Urinary bladder (tissue), 4 donors: ENCODE measurements at places on chromosomes 1 and 21. TPM values are rescaled to one million over a fixed set of nuclear protein-coding genes. Genes with fewer than 3 reads are reported as not detected.

Gene TMEM54
- 12.8 TPM for total RNA-seq

Gene WNT3A
- not detected for total RNA-seq

Gene ECE1
- total RNA-seq: 32.5 TPM

Gene PRAMEF8
- total RNA-seq: not detected

Gene KANK4
- 6.2 TPM for total RNA-seq

Gene RGS18
- 5.5 TPM for total RNA-seq

Gene ZFYVE9
- 73.5 TPM for total RNA-seq

Gene FMO2
- total RNA-seq: 1.7 TPM

Gene MYCL
- 35.1 TPM for total RNA-seq

Gene AKIRIN1
- 35.2 TPM for total RNA-seq

Gene MSH4
- 0.90 TPM for total RNA-seq

Gene PTPRU
- 11.7 TPM for total RNA-seq

Gene HAO2
- 0.16 TPM for total RNA-seq

Gene EXTL2
- total RNA-seq: 67.0 TPM

Gene VPS45
- total RNA-seq: 102 TPM

Gene CYP2J2
- 14.2 TPM for total RNA-seq

Gene CENPL
- 26.3 TPM for total RNA-seq

Gene PGLYRP3
- not detected for total RNA-seq

Gene DNAJC28
- 2.7 TPM for total RNA-seq

Gene KCNC4
- 1.7 TPM for total RNA-seq

Gene TOR1AIP1
- total RNA-seq: 104 TPM

Gene AURKAIP1
- 20.7 TPM for total RNA-seq

Gene CTSS
- 44.8 TPM for total RNA-seq

Gene LCE1B
- total RNA-seq: not detected

Gene ACKR1
- total RNA-seq: 7.1 TPM

Gene CFHR2
- not detected for total RNA-seq

Gene LRRC38
- 0.53 TPM for total RNA-seq

Gene ALG14
- 4.4 TPM for total RNA-seq

Gene ESRRG
- total RNA-seq: 14.0 TPM

Gene SLC26A9
- total RNA-seq: not detected

Gene CRNN
- not detected for total RNA-seq

Gene CEP350
- 110 TPM for total RNA-seq

Gene KCNN3
- 16.6 TPM for total RNA-seq

Gene HRNR
- total RNA-seq: not detected

Gene S100A3
- total RNA-seq: not detected

Gene PEF1
- 39.2 TPM for total RNA-seq

Gene S100A8
- 16.5 TPM for total RNA-seq

Gene FCRL5
- 0.11 TPM for total RNA-seq
